Muscle of leg (tissue), 16 donors: ENCODE measurements at places on chromosomes 4 and X. TPM values are rescaled to one million over a fixed set of nuclear protein-coding genes. Genes with fewer than 3 reads are reported as not detected.

- peak overlapping the region; percentile 82 for H3K27ac ChIP-seq
- peaks cover 15% of the 10 kb centered on the region for H3K27me3 ChIP-seq
- H3K36me3 ChIP-seq, result peaks cover 2% of the 10 kb centered on the region
- peaks cover 3% of the 10 kb centered on the region for H3K4me1 ChIP-seq
These were observed 877 bp downstream of the GPRASP1 start for GRCh38 chrX:102652031-102652688.

GRCh38 chr4:40196724-40197281 lies at the start of gene RHOH:
TSS of gene RHOH (plus strand) at chr4:40197031. CDS start at chr4:40243387, 46,356 bp downstream.
- peaks cover 2% of the 10 kb centered on the region for H3K27me3 ChIP-seq
- no peak for DNase-seq
- H3K4me3 ChIP-seq, result peak within 1 kb of the TSS; percentile 16
- no peaks in the 10 kb centered on the region for H3K4me1 ChIP-seq
- no peak within 1 kb of the TSS for H3K27ac ChIP-seq
- H3K36me3 ChIP-seq, result no peaks in the 10 kb centered on the region

DNA sequence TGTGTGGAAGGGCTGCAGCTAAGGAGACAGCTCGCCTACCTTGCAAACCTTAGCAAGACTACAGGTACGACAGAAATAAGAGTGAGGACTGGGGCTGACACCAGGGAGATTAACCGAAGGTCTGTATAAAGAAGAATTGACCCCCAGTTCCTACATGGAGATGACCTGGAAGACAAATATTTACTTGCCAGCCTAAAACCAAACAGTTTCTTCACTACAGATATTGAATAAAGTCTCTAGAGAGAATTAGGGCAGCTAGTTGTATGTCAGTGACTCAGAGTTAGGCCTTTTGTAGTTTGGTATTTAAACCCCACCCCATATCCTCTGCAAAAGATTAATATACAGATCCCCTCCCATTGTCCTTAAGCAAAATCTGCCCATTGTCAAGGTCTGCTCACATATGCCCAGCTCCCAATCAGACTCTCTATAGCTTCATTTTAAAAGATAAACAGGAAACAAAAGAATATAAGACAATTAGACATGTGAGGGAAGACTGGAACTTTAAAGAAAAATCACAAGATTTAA lies 28.1 kb upstream of the FRMPD3 start:
- no peaks in the 10 kb centered on the region for H3K4me1 ChIP-seq
- no peak for DNase-seq
- no peak overlapping the region for H3K4me3 ChIP-seq
- H3K27ac ChIP-seq, result no peak overlapping the region

DNA sequence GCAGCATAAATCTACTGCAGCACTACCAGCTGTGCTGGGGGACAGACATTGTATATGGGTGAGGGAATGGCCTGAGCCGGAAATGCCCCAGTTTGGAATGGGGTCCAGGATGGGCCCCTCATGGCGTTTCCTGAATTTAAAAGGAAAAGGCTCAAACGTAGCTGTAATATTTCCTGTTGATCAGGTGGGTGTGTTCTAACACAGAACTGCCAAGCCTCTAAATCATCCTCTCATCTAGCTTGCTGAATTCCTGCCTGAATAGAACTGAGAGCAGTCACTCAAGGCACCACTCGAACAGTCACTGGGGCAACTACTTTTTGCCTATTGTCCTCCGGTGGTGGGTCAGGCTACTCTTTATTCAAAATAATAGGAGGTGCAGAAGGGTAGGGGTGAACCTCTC lies 28.7 kb downstream of the ADH6 start:
- no peaks in the 10 kb centered on the region for H3K27me3 ChIP-seq
- no peak overlapping the region for H3K4me3 ChIP-seq
- no peak for DNase-seq
- H3K36me3 ChIP-seq, result no peaks in the 10 kb centered on the region
- H3K27ac ChIP-seq, result no peak overlapping the region

- no peaks in the 10 kb centered on the region for H3K4me1 ChIP-seq
- H3K27me3 ChIP-seq, result no peaks in the 10 kb centered on the region
- peak; percentile 36 for DNase-seq
- H3K36me3 ChIP-seq, result no peaks in the 10 kb centered on the region
- no peak overlapping the region for H3K4me3 ChIP-seq
These were observed 43.2 kb upstream of the GRIA3 start for GRCh38 chrX:123140904-123141303.

DNA sequence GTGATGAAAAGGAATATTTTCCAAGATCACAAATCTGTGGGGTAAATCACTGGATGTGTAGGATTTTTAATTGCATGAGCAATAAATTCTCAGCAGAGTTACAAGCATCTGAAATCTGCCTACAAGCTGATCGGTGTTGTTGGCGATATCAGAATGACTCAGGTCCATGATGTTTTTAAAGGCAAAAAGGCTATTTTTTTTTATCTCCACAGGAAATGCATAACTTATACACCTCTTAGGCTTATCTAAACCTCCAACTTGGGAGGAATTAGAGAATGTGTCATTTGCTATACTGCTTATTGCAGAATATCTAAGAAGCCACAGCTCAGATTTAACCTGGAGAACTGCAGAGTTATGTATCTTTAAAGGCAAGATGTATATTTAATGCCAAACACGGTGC lies 61.6 kb downstream of the KIT start:
- DNase-seq, result no peak
- no peak overlapping the region for H3K4me3 ChIP-seq
- no peak overlapping the region for H3K27ac ChIP-seq
- H3K36me3 ChIP-seq, result no peaks in the 10 kb centered on the region
- no peaks in the 10 kb centered on the region for H3K27me3 ChIP-seq

GRCh38 chr4:159778298-159778697 lies 675.4 kb downstream of the RAPGEF2 start:
- H3K36me3 ChIP-seq, result no peaks in the 10 kb centered on the region
- DNase-seq, result no peak
- no peak overlapping the region for H3K27ac ChIP-seq
- no peak overlapping the region for H3K4me3 ChIP-seq
- no peaks in the 10 kb centered on the region for H3K27me3 ChIP-seq

GRCh38 chrX:38811515-38812243 lies 10.4 kb downstream of the MID1IP1 start:
- DNase-seq, result no peak
- H3K27me3 ChIP-seq, result peaks cover 7% of the 10 kb centered on the region
- H3K36me3 ChIP-seq, result no peaks in the 10 kb centered on the region

DNA sequence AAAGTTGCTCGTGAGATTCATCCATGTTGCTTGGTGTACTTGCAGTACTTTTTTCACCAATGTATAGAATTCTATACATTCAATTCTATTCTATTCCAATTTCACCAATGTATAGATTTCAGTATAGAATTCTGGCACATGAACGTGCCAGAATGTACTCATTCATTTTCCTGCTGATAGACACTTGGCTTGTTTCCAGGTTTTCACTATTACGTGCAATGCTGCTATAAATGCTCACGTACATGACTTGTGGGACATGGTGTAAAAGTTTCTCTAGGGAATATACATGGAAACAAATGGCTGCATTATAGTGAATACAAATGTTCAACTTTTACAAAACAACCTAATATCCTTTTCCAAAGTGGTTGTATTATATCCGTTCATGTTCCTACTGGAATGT lies 6.8 kb upstream of the CXorf66 start:
- H3K27me3 ChIP-seq, result no peaks in the 10 kb centered on the region
- H3K4me3 ChIP-seq, result no peak overlapping the region
- H3K4me1 ChIP-seq, result no peaks in the 10 kb centered on the region

- peaks cover 13% of the 10 kb centered on the region for H3K4me1 ChIP-seq
- peak overlapping the region; percentile 86 for H3K4me3 ChIP-seq
- H3K36me3 ChIP-seq, result no peaks in the 10 kb centered on the region
- DNase-seq, result peak; percentile 75
- H3K27ac ChIP-seq, result peak overlapping the region; percentile 92
These were observed 737 bp downstream of the FGF2 start for GRCh38 chr4:122827258-122827878.

DNA sequence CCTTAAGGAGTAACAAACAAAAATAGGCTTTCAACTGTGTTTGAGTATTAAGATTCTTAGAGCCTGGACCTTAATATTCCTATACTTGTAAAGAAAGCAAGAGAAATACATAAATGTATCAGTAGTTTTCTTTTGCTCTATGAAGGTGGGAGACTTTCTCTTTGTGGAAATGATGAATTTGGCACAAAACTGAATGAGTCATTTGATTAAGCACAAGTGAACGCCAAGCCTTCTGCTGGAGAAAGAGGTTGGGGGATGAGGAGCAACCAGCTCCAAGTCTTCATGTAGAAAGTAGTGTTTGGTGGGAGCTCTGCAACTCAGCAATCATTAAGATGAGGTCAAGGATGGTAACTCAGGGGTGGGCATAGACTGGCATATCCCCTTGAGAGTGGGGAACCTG lies 49.6 kb downstream of the MEPE start:
- H3K27ac ChIP-seq, result no peak overlapping the region
- no peaks in the 10 kb centered on the region for H3K27me3 ChIP-seq
- H3K4me1 ChIP-seq, result no peaks in the 10 kb centered on the region
- no peak for DNase-seq
- no peak overlapping the region for H3K4me3 ChIP-seq

DNA sequence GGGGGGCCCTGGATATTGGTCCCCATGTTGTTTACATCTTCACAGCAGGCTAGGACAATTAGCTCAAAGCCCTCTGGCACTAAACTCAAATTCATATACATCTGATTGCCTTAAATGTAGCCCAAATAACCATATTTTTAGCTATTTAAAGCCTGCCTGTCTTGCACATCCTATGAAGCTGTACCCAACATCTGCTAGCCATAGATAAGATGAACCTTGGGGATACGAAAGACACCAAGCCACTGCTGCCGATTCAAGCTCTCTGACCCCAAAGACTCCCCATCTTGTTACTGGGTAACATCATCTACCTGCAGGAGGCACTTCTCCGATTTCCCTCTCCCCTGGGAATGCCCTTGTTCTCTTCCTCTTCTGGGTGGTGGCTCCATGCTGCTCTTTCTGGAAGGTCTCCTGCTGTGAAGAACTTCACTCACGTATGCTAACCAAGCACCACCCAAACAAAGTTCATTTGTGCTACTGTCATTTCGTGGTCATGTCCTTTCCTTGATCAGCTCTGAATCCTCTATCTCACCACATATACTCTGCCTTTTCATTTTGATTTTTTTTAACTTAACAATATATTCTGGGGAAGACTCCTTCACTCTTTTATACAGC lies 107.7 kb upstream of the ATXN3L start:
- peaks cover 28% of the 10 kb centered on the region for H3K27me3 ChIP-seq
- H3K36me3 ChIP-seq, result no peaks in the 10 kb centered on the region
- H3K4me3 ChIP-seq, result no peak overlapping the region
- peaks cover 7% of the 10 kb centered on the region for H3K4me1 ChIP-seq

DNA sequence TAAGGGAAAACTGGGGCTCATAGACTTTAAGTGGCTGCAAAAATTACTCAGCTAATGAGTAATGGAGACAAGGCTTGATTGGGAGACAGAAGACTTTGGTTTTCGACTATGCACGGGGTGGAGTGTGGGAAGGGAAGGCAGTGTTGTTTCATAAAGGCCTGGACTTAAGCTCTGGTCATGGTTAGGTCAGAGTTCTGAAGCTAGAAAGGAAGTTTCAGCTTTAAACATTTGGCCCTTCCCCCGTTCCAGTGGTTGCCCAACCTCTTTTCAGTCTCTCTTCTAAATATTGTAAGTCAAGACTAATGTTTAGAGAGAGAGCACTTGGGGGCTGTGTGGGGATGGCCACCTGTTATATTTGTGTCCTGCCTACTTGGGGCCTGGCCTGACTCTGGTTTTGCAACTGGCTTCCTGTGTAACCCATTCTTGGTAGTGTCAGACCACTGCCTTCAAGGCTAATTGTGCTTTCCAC lies 21.0 kb downstream of the MSN start:
- no peak for DNase-seq
- H3K4me1 ChIP-seq, result peaks cover 13% of the 10 kb centered on the region
- H3K27me3 ChIP-seq, result no peaks in the 10 kb centered on the region
- H3K36me3 ChIP-seq, result no peaks in the 10 kb centered on the region

DNA sequence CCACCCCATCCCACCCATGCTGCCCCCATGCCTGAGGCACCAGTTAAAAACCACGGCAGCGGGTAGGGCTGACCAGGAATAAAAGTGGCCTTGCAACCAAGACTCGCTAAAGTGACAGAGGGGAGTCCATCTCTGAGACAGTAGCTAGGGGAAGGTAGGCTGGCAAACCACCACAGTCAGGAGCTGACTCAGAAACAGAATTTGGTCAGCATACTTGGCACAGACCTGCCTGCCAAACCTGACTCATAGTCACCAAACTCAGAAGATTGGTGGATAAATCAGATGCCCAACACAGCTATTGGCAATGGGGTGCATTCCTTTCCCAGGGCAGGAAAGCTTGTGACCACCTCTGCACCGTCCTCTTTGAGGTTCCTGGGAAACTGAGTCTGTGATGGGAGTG lies 193.8 kb downstream of the BCOR start:
- no peaks in the 10 kb centered on the region for H3K36me3 ChIP-seq
- H3K27ac ChIP-seq, result no peak overlapping the region
- H3K27me3 ChIP-seq, result peaks cover 66% of the 10 kb centered on the region
- H3K4me3 ChIP-seq, result no peak overlapping the region
- peaks cover 45% of the 10 kb centered on the region for H3K4me1 ChIP-seq
- no peak for DNase-seq

- peak; percentile 94 for DNase-seq
- H3K27me3 ChIP-seq, result no peaks in the 10 kb centered on the region
These were observed 227.9 kb upstream of the ANKRD50 start for GRCh38 chr4:124940387-124940786.

DNA sequence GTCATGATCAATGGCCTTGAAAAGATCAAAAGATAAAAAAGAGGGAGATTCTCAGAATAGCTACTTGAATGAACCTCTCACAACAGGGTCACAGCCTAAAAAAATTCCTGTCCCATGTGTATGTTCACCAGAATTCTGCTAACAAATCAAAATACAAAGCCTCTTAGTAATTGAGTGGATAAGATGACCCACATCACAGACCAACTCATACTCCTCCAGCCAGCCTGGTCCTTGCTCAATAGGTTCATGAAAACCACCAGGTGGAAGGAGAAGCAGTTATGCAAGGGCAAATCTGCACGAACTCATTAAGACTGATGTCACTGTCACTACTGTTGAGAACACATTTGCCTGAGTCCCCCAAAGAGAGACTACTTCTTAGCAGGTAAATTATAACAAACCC lies 21.5 kb downstream of the WDFY3 start:
- H3K36me3 ChIP-seq, result no peaks in the 10 kb centered on the region
- H3K4me3 ChIP-seq, result no peak overlapping the region
- H3K27me3 ChIP-seq, result no peaks in the 10 kb centered on the region

GRCh38 chrX:131830400-131831184 lies 192.5 kb upstream of the STK26 start:
- peak; percentile 94 for DNase-seq
- peaks cover 5% of the 10 kb centered on the region for H3K4me1 ChIP-seq
- peak overlapping the region; percentile 80 for H3K27ac ChIP-seq
- H3K36me3 ChIP-seq, result no peaks in the 10 kb centered on the region

- H3K27ac ChIP-seq, result no peak overlapping the region
- H3K36me3 ChIP-seq, result no peaks in the 10 kb centered on the region
- H3K27me3 ChIP-seq, result no peaks in the 10 kb centered on the region
- no peaks in the 10 kb centered on the region for H3K4me1 ChIP-seq
- no peak overlapping the region for H3K4me3 ChIP-seq
- DNase-seq, result peak; percentile 20
These were observed 493.9 kb downstream of the CCSER1 start for GRCh38 chr4:90621080-90621479.

PAGE4 gene
- 1.2 TPM for total RNA-seq

RTL3 gene
- 1.3 TPM for total RNA-seq

SPIN2A gene
- 3.4 TPM for total RNA-seq
